HCEC 1CT (cell line): ENCODE measurements at places on chromosomes 2 and 18.

DNA sequence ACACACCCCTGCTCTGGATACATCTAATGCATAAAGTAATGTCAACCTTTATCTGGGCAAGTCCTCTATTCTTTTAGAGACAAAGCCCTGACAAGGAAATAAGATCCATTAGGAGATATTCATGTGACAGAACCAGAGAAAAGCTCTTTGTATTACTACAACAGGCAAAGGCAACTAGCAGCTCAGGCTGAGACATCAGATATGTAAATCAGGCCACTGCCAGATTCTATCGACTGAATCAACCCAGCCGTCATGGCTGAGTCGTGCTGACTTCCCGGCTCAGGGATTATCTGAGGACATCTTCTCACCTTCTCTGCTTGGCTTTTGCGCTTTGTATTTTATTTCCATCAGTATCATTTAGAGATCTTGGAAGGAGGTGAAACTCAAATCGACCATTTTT is 294.5 kb downstream of the PLCL1 start:
- DNase-seq: no peak

GRCh38 chr18:46434629-46435028 is 222.4 kb downstream of the LOXHD1 start:
- no peak for DNase-seq

DNA sequence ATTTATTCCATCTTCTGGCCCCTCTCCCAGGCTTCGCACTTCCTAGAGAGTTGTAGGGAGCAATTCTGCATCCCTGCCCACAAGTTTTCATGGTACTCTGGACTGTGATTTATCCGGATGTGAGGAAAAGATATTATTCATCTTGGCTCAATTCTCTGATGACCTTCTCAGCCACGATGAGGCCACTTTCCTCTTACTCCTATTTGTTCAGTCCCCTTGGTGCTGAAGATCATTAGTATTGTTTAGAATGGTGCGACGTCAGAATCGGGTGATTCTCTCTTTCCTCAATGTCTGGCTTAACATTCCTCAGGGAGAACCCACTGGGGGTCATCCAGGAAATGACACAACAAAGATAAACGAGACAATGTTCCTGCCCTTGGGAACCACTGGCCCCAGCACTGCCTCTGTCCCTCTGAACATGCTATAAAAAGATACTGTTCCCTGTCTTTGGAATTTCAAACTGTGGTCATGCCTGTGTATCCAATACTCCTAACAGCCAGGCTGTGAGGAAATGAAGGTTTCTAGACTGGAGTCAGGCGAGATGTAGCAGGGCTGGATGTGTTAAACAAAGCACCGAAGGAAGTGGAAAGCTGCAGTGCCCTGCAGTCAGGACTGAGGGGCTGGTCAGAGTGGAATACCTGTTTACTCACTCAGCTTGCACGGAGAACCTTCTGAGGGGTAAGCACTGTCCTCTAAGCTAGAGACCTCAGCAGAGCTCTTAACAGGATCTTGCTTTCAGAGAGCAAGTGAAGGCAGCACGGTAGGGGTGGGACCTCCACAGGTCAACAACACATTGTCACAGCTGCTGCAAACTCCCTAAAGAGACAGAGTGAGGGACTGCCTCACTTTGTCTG is 12.9 kb upstream of the GLI2 start:
- DNase-seq: peak; percentile 86

DNA sequence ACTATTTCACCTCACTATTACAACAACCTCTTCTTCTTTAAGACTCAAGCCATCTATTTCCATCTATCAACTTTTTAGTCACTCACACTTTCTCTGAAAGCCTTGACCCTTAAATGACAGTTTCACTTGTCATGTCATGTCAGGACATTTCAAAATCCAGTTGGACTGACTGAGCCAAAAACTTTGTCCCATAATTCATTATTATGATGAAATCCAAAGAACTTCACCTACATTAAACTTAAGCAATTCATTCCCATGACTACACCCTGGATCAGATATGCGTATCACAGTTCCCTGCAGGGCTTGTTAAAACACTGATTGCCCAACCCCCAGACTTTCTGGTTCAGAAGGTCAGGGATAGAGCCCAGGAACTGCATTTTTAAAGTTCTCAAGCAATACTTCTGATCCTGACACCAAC is 26.5 kb downstream of the LDAH start:
- DNase-seq: peak; percentile 12

DNA sequence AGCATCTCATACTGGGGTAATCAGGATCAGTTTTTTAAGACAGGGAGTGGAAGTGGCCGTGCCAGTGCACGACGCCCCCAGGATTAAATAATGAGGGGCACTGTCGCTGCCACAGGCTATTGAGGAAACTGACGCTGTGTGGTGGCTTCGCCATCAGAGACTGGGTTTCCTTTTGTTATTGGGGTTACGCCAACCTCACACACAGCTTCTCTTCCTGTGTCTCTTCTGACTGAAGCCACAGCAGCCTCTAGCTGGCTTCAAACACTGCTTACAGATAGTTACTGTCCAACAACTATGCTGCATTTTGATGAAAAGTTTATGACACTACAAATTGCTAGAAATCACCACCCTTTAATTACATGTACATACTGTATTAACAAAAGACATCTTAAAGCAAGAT is 521.9 kb upstream of the SALL3 start:
- DNase-seq: no peak

DNA sequence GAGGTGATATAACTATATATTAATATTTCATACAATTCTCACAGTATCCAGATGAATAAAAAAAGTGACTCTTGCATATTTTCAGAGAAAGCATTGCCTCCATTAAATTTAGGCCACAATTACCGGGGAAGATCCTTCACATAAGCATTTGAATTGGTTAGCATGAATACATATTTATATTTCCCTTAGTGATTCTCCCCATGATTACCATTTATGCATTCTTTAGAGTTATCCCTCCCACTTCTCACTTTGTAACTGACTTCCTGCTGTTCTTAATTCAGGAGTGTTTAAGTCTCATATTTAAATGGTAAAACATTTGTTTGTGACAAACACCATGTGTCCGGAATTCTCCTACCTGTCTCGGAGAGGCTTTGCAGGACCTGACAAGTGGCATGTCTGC is 523.4 kb downstream of the CCDC85A start:
- DNase-seq: no peak
